Stimulated activated CD4-positive, alpha-beta T cell treated with anti-CD3 and anti-CD28 coated beads, Interleukin-12 subunit alpha, Interleukin-12 subunit beta, amount 100 ng/mL, for 4 hours (primary cell): ENCODE measurements at places on chromosomes 2 and 18.

- DNase-seq = no peak
These were observed 114.9 kb upstream of the MYCN start for GRCh38 chr2:15825276-15825980.

- no peak for DNase-seq
These were observed 1.1 kb downstream of the COPS9 start for GRCh38 chr2:240134956-240135520.

- no peak for DNase-seq
These were observed 3.4 kb downstream of the THAP4 start for GRCh38 chr2:241633561-241633960.

- DNase-seq = no peak
These were observed 49.3 kb downstream of the ALPK2 start for GRCh38 chr18:58579561-58580047.

- no peak for DNase-seq
These were observed 85.0 kb downstream of the ZNF516 start for GRCh38 chr18:76410033-76410432.

GRCh38 chr2:61165946-61166345 lies 4.0 kb downstream of the C2orf74 start:
- DNase-seq = no peak

DNA sequence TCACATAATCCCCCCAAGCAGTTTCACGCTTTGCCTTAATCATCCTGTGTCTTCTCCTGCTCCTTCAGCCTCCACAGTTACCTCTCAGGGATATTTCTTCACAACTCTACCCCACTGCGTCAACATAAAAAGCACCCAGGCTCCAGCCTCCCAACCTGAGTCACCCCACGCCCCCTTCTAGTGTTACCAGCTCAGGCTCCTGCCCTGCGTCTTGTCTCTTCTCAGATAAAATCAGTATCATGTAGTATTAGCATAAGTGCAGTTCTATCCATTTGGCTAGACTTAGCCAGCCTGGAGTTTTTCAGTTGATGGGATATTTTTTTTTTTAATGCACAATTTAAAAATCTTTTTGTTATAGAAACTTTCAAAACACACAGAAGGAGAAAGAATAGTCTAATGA lies 9.6 kb upstream of the PELI1 start:
- no peak for DNase-seq
